Mesenchymal stem cell (in vitro differentiated cells and primary cell): ENCODE measurements at places on chromosomes 12 and 14.

DNA sequence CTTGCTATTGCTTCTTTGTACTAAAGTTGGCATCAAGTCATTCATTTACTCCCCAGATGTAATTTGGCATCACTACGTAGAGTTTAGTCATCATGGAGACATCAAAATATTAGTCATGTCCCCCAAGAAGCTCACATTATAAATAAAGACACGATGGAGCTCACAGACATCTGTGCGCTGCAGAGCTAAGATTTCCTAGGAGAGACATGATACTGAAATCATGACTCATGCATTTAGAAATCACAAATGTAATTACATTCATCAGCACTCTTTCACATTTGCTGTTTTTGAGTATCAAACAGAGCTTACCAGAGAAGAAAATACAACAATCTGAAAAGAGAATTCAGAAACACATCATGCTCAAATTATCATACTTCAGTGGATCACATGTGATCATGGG is 169.8 kb downstream of the LRIG3 start:
- DNase-seq: peak; percentile 90

- DNase-seq: no peak
Measured at GRCh38 chr12:30732954-30733637, 21.7 kb downstream of the CAPRIN2 start.

DNA sequence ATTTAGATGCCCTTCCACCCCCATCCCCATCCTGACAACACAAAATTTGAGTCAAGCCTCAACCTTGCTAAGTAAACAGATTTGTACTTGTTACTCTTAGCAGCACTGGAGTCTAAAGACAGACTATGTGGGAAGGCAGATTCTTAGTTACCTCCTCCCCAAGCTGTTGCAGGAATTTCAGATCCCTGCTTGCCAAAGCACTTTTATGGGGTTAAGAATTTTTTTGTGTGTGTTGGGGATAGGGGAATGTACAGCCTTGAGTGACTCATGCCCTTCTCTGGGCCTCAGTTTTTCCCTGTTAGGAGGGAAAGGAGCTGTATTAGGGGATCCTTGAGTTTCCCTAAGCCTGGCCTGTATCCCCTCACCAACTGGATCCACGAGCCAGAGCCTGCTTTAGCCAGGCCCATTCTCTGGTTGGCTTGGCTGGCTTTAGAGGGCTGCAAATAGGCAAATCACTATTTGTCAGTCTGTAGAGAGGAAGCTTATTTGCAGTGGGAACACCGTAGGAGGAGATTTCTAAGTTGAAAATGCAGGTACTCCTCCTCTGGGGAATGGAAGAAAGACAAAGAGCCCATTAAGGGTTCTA is 27.7 kb upstream of the RNU6-8 start:
- DNase-seq: peak; percentile 63

DNA sequence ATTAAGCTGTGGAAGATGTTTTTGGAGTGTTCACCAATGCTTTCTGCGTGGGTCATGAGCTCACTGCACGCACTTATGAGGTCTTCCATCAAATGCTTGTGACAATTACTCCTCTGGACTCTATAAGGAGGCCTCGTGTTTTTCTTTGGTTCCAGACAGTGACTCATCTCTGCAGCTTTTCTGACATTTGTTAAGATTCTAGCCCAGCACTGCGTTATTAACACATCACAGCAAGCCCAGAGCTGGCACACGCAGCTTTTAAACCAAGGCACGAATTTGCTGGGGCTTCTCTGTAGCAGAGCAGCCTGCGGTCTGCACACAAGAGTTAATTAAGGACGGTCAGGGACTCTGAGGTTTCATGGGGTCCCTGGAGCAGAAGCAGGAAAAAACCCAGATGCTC is 16.9 kb downstream of the MEG3 start:
- peak; percentile 98 for DNase-seq

- DNase-seq: no peak
Measured at GRCh38 chr12:23751641-23752040, 197.8 kb downstream of the SOX5 start.

DNA sequence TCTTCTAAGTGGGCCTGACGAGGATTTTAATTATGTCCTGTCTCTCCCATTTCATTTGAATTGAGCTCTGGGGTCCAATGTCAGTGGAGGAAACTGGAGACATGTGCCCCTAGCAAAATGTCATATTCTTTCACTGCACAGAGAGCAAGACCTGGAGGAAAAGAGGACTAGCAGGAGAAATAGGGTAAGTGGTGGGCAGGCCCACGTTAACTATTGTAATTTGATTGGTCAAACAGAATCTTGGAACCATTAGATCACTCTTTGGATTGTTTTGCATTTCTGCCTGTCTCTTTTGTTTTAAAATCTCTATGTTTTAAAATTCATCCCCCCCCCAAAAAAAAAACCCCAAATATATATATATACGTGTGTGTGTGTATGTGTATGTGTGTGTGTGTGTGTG is 113.9 kb upstream of the PELI2 start:
- no peak for DNase-seq

- DNase-seq: no peak
Measured at GRCh38 chr12:121562488-121562887, 18.3 kb downstream of the KDM2B start.

DNA sequence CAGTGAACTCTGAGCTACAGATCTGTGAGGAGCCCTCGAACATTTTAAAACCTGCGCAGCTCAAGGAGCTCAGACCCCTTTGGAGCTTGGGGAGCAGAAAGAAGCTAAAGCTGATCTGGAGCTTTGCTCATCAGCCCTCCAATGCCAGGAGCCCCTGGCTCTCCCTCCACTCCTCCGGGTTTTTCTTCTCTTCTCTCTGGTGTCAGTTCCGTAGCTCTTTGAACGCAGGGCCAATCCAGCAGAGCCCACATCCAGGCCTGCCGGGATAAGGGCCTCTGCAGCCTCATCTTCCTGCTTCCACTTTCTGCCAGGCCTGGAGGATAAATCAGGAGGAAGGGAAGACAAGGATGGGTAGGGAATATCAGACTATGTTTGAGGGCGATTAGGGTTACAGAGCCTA is 6.0 kb downstream of the HOXC4 start:
- no peak for DNase-seq

- no peak for DNase-seq
Measured at GRCh38 chr12:92468358-92469020, 234.3 kb upstream of the PLEKHG7 start.

- peak; percentile 97 for DNase-seq
Measured at GRCh38 chr12:87756111-87756510, 273.1 kb downstream of the C12orf50 start.

DNA sequence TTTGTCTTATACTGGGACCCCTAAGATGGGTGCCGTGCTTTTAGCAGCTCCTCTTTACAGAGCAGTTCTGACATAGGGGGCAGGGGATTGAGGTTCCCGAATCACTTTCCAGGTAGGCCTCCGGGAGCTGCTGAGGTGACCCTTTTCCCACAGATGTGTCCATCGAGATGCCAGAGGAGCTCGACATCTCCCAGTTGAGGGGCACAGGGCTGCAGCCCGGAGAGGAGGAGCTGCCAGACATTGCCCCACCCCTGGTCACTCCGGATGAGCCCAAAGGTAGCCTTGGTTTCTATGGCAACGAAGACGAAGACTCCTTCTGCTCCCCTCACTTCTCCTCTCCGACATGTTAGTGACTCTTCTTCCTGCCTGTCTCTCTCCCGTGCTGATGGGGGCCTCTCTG is 4.3 kb upstream of the TPI1 start:
- no peak for DNase-seq

DNA sequence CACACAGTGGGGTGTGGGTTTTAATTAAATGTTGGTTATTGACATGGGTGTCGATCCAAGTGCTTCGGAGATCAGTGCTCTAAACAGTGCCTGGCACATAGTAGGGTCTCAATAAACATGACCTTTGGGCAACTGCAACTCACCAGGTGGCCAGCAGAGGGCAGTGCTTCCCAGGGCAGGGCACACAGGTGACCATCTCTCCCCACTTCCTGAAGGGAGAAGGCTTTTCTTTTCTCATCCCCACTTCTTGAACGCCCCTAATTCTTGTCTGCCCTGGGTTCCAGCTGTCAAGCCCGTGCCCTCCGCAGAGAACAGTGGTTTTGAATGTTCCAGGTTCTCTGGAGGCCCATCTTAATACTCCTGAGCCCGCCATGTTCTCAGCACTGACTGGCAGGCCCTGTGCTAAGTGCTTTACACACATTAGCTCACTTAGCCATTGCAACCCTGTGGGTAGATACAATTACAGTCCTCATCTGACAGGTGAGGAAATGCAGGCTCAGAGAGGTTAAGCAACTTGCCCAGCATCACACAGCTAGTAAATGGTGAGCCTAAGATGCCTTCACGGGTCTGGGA is 16.3 kb downstream of the RAPGEF3 start:
- DNase-seq: peak; percentile 35

DNA sequence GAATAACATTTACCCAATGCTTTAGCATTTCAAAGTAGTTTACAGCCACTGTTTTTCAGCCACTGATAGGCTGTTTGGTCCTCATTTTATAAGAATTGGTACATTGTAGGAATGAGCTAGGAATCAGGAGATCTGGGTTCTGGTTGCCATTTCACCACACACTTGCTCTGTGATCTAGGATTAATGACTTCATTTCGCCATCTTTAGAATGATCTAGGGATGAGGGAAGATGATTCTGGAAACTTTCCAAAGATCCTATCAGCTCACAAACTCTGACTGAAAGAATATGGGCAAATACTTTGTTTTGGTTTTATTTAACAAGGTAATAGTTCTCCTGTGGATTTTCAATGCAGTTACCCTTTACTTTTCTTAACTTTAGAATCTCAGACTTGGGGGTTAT is 155.0 kb downstream of the GCH1 start:
- peak; percentile 25 for DNase-seq

GRCh38 chr12:53227836-53228235 is 4.2 kb downstream of the RARG start:
- DNase-seq: no peak

GRCh38 chr14:52951681-52952554 is 1.1 kb upstream of the FERMT2 start:
- peak; percentile 87 for DNase-seq

- DNase-seq: no peak
Measured at GRCh38 chr12:68162374-68162773, 2.8 kb upstream of the IFNG start.

- no peak for DNase-seq
Measured at GRCh38 chr12:39675263-39675662, 55.7 kb upstream of the ABCD2 start.

- peak; percentile 91 for DNase-seq
Measured at GRCh38 chr14:51283402-51284085, 43.5 kb downstream of the TMX1 start.

GRCh38 chr14:59254146-59254910 is 65.9 kb downstream of the DAAM1 start:
- peak; percentile 97 for DNase-seq

DNA sequence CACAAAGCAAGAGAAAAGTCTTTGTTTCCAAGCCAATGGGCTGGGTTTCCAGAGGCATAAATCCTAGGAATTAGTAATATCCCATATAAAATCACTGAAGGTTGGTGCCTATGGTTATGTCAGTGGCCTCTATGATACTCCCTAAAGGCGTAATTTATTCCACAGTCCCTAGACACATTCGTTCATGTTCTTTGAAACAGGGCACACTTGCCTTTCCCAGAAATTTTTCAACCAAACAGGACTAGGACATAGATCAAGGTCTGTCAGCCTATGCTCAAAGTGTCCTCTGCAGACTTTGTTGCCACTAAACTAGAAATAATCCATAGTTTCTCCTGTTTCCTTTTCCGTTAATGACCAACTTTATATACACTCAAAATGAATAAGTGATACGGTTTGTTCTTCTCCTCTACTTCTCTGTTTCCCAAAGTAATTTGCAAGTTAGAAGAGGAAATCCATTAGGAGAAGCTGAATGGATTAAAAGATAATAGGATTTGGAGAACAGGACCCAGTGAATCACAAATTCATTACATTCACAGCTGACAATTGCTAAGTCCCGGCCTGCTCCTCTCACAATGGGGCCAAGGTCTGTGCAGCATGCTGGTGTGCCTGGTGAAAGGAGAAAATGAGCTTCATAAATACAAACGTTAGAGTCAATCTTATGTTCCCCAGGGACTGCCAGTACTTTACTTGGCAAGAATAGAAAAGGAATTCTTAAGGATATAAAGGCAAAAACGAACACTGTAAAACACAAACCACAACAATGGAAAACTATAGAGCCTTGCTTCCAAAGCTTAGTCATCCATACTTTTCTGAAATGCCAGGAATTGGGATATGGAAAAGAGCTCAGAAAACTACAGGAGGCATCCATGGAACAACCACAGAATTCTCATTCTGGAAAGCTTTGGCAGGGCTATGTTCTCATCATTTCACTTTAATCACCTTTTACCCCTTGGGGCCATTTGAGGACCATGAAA is 966.2 kb downstream of the NRXN3 start:
- no peak for DNase-seq
